ENCODE measurements at places on chromosomes 16 and 17. TPM values are rescaled to one million over a fixed set of nuclear protein-coding genes. Genes with fewer than 3 reads are reported as not detected.

Gene GSG1L
- polyA plus RNA-seq, result 0.96 TPM

Gene LYRM1
- polyA plus RNA-seq, result 50.9 TPM

Gene TEKT1
- polyA plus RNA-seq, result 0.39 TPM

Gene SOX8
- polyA plus RNA-seq, result 3.4 TPM

Gene SCGB1C2
- 0.88 TPM for polyA plus RNA-seq

Gene CCL17
- polyA plus RNA-seq, result 0.38 TPM

Gene KRT222
- polyA plus RNA-seq, result 0.06 TPM

Gene ADAP2
- 2.2 TPM for polyA plus RNA-seq

Gene DHRS7C
- not detected for polyA plus RNA-seq

Gene PYDC1
- polyA plus RNA-seq, result not detected

Gene SLC35G6
- 0.26 TPM for polyA plus RNA-seq

Gene CEP131
- 25.3 TPM for polyA plus RNA-seq

Gene IL21R
- polyA plus RNA-seq, result 0.14 TPM

DNA sequence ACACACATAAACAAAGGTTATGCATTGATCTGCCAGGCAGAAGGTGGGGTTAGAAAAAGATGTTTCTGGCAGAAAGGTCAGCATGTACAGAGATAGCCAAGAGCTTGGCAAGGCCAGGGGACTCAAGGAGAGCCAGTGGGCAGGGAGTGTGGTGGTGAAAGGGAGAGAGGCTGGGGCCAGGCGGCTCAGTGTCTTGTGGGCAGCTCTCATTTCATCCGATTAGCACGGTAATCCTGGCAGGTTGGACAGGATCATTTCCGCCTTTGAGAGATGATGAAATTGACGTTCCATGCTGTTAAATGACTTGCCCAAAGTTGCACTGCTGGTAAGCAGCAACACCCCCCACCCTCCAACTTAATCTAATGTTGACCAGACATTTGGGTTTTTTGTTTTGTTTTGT is 3.6 kb downstream of the CHD9 start:
- no peak for DNase-seq

- DNase-seq, result no peak
These were observed 165.1 kb downstream of the PPM1E start for GRCh38 chr17:58920773-58921172.

GRCh38 chr16:58123896-58124600 is 5.1 kb downstream of the CFAP20 start:
- DNase-seq, result no peak

- DNase-seq, result no peak
These were observed 25.7 kb downstream of the MRC2 start for GRCh38 chr17:62653002-62653825.

GRCh38 chr16:86225905-86226371 is 284.4 kb upstream of the FOXF1 start:
- no peak for DNase-seq

DNA sequence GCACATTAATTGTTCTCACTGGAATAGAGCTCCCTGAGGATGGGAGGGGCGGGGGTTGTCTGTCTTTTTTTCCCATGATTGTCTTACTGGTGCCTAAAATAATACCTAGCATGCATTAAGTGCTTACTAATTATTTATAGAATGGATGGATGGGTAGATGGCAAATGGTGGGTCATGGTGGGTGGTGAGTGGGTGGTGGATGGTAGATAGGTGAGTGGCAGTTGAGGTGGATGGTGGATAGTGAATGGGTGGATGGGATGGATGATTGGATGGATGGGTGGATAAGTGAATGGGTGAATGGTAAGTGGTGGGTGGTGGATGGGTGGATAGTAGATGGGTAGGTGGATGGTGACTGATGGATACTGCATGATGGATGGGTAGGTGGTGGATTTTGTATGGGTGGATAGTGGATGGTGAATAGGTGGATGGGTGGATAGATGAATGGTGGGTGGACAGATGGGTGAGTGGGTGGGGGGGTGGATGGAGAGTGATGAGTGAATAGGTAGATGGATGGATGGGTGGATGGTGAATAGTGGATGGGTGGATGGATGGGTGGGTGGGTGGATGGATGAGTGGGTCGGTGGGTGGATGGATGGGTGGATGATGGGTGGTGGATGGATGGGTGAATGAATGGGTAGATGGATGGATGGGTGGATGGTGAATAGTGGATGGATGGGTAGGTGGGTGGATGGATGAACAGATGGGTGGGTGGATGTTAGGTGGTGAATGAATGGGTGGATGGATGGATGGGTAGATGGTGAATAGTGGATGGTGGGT is 51.6 kb downstream of the RBFOX3 start:
- DNase-seq, result no peak

- no peak for DNase-seq
These were observed 11.7 kb downstream of the ABCC1 start for GRCh38 chr16:15961060-15961511.

- DNase-seq, result no peak
These were observed 34.8 kb downstream of the CBFA2T3 start for GRCh38 chr16:88941913-88942909.

DNA sequence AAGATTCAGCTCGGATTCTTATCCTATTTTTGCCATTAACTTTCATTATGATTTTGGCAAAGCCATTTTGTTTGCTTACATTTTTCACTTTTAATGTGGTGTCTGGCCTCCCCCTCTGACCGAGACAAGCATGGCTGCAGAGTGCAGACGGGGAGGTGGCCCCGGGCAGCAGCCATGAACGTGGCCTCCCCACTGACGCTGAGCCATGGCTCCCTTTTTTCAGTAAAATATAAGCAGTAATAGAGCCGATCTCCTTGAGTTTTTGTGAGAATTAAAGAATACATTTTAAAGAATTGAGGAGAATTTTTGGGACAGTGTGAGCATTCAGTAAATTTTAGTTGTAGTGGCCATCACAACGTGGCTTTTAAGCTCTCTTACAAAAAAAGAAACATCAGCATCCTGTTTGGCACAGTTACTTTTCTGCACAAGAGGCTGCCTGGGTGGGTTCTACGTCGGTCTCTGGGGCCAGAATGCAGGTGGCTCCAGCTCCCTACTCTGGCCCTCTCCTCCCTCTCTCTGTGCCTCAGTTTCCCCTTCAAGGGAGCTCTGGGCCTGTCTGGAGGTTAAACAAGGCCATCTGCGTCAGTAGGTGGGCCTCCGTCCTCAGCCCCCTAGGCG is 68.8 kb upstream of the ZNF750 start:
- DNase-seq, result no peak

- peak; percentile 38 for DNase-seq
These were observed 959 bp downstream of the SSH2 start for GRCh38 chr17:29929006-29929532.

DNA sequence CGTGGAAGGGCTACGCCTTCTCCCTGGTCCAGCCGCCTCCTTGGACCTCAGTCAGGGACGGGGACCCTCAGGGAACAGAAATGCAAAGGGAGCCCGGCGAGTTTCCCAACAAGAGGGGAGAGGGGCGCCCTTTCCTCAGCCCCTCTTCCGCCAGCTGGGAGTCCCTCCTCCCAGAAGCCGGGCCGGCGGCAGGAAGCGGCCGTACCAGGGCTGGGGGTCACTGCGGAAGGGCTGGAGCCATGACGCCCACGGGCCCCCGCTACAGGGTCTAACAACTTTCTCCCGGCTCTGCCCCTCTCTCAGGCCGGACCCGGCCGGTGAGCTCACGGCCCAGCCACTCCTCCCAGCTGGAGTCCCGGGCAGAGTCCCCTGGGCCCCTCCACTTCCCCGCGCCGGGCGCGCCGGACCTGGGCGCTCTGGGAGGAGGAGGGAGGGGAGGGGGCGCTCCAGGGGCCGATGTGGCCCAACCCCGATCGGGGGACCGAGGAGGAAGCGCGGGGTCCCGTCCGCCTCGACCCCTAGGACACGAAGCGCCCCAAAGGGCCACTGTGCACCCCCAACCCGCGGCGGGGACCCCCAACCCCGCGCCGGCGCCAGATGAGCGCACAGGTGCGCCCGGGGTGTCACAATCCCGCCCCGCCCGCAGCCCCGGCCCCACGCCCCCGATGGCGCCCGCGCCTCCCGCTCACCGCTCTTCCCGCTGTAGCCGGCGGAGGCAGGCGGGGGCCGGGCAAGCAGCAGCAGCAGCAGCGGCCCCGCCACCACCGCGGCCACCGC is 578 bp downstream of the PGAP6 start:
- DNase-seq, result no peak

DNA sequence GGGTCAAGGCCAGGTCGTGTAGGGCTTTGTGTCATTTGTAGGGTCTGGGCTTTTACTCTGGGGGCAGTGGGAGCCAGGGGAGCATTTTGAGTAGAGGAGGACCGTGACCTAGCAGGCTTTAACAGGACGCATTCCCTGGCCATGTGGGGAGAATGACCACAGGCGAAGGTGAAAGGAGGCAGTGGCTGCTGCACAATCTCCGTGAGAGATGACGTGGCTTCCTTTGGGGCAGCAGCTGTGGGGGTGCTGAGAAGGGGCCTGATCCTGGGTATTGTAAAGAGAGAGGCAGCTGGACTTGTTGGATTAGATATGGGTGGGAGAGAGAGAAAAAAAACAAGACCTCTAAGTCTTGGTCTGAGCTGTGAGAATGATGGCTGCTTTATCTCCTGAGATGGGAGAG is 46.0 kb downstream of the KATNIP start:
- DNase-seq, result no peak

- DNase-seq, result no peak
These were observed 26.9 kb downstream of the OR3A1 start for GRCh38 chr17:3271072-3271848.

DNA sequence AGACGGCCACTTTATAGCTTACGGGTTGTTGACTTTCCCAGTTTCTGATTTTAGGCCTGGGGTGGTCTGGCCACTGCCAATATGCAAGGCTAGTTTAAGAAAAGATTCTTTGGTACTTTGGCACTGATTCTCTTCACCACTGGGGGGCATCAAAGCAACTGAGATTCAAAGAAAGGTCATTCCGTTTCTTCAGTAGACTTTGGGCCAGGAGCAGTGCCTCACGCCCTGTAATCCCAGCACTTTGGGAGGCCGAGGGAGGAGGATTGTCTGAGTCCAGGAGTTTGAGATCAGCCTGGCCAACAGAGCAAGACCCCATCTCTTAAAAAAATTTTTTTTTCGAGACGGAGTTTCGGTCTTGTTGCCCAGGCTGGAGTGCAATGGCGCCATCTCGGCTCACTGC is 53.0 kb downstream of the RPA1 start:
- no peak for DNase-seq

DNA sequence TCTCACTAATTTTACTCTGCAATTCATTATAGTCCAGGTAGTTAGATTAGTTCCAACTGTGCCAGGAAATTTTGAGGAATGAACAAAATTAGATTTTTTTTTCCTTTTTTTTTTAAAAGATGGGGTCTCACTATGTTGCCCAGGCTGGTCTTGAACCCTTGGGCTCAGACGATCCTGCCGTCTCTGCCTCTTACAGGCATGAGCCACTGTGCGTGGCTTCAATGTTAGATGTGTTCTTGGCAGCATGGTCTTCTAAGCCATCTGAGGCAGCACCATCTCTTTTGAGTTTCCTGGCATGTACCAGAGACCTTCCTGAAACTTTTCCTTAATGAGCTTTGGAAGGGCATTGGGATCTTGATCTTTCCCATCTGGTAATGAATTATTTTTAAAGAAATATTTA is 2.6 kb upstream of the AHSP start:
- DNase-seq, result no peak
